Large intestine (tissue), 12 donors: ENCODE measurements at places on chromosomes 12 and 14. TPM values are rescaled to one million over a fixed set of nuclear protein-coding genes. Genes with fewer than 3 reads are reported as not detected.

DNA sequence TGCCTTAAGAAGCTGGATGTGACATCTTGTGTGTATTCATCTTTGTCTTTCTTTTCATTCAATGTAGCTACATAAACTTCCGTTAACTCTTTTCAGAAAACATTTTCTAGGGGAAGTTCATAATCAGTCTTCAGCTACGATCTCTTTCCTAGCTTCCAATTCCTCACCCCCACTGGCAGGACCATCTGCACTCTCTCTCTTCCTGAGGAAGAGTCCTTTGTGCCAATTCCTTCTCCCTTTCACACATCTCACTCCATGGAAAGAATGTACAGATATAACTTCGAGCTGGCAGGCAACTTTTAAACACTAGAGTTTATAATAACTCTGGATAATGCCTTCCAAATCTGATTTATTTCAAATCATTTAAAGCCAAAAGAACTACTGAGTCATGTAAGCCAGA is 495.7 kb downstream of the GALC start:
- H3K4me3 ChIP-seq, result no peak overlapping the region
- no peaks in the 10 kb centered on the region for H3K4me1 ChIP-seq
- H3K27me3 ChIP-seq, result no peaks in the 10 kb centered on the region
- DNase-seq, result no peak

- no peak overlapping the region for H3K4me3 ChIP-seq
- H3K36me3 ChIP-seq, result no peaks in the 10 kb centered on the region
- DNase-seq, result no peak
- H3K27ac ChIP-seq, result no peak overlapping the region
- no peaks in the 10 kb centered on the region for H3K4me1 ChIP-seq
These were observed 203.8 kb downstream of the CRADD start for GRCh38 chr12:93880853-93881522.

DNA sequence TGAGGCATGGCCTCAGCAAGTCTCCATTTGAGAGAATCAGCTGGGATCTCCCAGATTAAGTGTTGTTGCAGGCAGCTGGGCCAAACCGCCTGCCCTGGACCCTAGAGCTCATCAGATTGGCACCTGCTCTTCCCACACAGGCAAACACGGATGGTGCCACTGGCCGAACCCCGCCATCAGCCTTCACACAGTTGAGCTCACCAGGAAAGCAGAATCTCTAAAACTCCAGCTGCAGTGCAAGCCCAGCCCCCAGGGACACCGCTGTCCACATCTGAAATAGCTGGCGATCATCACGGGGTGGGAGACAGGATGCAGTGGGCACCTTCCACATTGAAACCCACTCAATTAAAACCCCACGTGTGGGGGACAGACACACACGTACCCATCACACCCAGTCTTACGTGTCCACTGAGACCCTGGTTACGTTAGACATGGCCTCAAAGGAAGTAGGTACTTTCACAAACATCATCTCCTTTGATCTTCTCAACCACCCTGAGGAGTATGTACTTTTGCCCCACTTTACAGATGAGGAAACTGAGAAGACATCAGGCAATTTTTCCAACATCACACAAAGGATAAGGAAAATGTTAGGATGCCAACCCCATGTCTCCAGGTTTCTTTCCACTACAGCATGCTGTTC is 88.8 kb downstream of the SINHCAF start:
- no peak overlapping the region for H3K27ac ChIP-seq
- no peaks in the 10 kb centered on the region for H3K36me3 ChIP-seq
- H3K27me3 ChIP-seq, result no peaks in the 10 kb centered on the region
- H3K4me1 ChIP-seq, result peaks cover 16% of the 10 kb centered on the region
- H3K4me3 ChIP-seq, result no peak overlapping the region

DNA sequence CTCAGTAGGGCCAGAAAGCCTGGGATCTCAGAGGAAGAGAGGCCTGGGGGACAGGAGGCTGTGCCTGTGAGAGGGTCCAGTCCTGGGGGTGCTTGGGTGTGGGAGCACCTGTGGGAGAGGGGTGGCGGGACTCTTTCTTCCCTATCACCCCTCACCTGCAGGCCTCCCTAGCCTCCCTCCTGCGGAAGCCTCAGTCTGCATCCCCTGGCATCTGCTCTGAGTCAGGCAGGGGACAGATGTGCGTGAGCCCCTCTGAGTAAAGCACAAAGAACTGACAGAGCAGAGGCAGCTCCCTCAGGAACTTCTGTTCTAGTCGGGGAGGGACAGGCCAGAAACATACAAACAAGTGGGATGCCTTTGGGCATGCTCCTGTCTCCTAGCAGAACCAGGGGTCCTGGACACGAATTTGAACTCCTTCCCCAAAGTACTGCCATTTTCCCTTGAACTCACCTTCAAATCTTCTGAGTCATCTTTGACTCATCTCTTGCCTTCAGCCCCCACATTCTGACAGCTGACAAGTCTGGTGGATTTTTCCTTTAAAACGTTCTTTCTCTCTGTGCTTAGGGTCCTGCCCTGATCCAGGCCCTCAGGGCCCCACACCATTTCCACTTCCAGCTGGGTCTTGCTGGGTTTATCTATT is 8.5 kb upstream of the HSP90AA1 start:
- H3K27me3 ChIP-seq, result no peaks in the 10 kb centered on the region
- H3K4me3 ChIP-seq, result no peak overlapping the region
- no peaks in the 10 kb centered on the region for H3K36me3 ChIP-seq
- peaks cover 5% of the 10 kb centered on the region for H3K4me1 ChIP-seq

- no peak overlapping the region for H3K4me3 ChIP-seq
- peaks cover 59% of the 10 kb centered on the region for H3K36me3 ChIP-seq
- peaks cover 18% of the 10 kb centered on the region for H3K4me1 ChIP-seq
- no peak for DNase-seq
- no peaks in the 10 kb centered on the region for H3K27me3 ChIP-seq
- H3K27ac ChIP-seq, result no peak overlapping the region
These were observed 3.3 kb downstream of the GMPR2 start for GRCh38 chr14:24235804-24236688.

GRCh38 chr12:93375906-93376305 is 1.8 kb upstream of the NUDT4 start:
- H3K27me3 ChIP-seq, result no peaks in the 10 kb centered on the region
- H3K4me3 ChIP-seq, result no peak overlapping the region
- H3K27ac ChIP-seq, result no peak overlapping the region
- H3K4me1 ChIP-seq, result peaks cover 26% of the 10 kb centered on the region

NKX2-1 gene
- not detected for polyA plus RNA-seq

SLC17A8 gene
- polyA plus RNA-seq, result 1.5 TPM

ZNF268 gene
- polyA plus RNA-seq, result 23.2 TPM

ABHD12B gene
- 0.52 TPM for polyA plus RNA-seq
